ENCODE measurements at places on chromosomes 4 and X.

DNA sequence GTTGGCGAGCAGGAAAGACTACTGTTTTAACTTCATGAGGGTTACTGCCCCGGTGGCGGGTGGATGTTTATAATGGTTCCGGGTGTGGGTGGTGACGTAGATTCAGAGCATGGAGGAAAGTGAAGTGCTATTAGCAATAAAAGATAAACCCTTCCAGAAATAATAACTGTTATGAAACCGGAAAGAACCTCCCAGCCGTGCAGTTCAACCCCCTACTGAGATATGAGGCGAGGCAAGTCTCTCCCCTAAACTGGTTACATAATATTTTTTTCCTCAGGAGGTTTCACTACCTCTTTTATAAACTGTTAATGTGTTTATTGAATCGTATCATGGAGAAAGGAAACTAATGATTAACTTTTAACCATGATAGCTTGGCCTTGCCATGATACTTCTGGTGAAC lies 33.9 kb upstream of the STIM2 start:
- no peak for DNase-seq

GRCh38 chr4:2395584-2395983 lies 22.9 kb downstream of the ZFYVE28 start:
- DNase-seq = no peak

DNA sequence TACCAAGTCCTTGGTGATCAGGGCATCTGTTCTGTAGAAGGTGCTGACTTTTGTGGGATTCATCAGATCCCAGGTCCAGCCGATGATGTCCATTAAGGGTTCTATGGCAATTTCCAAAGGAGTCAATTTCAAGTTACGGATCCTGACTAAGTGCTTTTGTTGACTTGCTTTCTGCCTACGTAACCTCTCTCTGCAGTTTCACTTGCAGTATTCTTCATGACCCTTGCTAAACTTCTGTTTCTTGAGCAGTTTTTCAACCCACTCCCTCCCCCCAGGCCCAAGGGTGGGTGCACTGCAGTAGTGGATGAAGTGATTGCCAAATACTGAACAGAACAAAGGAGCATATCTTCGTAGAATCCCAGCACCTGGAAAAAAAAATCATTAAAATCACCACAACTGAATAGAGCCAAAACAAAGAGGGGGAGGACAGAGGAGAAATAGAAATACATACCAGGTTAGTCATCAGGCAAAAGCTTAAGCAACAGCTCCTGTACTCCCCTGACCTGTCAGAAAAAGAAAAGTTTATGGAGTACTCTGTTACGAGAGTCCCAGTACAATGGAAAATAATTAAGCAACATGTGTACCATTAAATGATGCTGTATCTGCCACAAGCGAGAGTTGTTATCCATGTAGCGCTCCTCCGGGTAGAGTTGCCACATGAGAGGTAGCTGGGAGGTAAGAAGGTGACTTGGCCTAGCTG lies 5.8 kb downstream of the CMC4 start:
- DNase-seq = no peak

GRCh38 chrX:130834149-130834548 lies 68.9 kb downstream of the ENOX2 start:
- DNase-seq = no peak

- DNase-seq = no peak
Measured at GRCh38 chr4:79177388-79177787, 148.5 kb downstream of the NAA11 start.

DNA sequence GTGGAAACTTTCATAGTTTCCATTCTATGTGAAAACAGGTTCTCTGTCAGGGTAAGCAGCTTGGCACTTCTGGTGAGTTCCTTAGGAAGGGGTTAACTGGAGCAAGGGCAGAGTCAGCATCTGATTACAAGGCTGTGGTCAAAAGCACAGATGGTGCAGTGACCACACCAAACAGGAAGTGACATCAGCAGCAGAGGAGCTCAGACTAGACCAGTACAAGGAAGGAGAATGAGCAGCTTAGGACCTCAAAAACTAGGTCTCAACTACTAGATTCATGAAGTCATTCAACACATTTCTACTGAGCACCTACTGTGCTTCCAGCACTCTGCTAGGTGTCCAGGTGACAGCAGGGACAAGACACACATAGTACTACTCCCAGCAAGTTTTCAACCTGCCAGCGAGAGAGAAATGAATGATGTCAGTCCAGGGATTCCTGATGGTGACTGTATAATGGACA lies 130.2 kb downstream of the AMELX start:
- DNase-seq = peak; percentile 20

DNA sequence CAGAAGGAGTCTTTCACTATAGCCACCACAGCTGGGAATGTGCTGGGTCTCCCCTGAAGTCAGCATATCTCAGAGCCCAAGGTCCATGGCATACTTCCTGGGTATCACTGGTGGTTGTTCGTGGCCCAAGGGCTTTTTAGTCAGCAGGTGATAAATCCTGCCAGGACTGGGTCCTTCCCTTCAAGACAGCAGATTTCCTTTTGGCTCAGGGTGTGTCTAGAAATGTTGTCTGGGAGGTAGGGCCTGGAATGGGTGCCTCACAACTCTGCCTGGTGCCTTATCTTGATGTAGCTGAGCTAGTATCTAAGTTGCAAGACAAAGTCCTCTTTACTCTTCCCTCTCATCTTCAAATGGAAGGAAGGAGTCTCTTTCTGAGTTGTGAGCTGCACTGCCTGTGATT lies 102.4 kb upstream of the TMLHE start:
- no peak for DNase-seq

- DNase-seq = no peak
Measured at GRCh38 chrX:110920991-110921390, 125.4 kb upstream of the CHRDL1 start.

DNA sequence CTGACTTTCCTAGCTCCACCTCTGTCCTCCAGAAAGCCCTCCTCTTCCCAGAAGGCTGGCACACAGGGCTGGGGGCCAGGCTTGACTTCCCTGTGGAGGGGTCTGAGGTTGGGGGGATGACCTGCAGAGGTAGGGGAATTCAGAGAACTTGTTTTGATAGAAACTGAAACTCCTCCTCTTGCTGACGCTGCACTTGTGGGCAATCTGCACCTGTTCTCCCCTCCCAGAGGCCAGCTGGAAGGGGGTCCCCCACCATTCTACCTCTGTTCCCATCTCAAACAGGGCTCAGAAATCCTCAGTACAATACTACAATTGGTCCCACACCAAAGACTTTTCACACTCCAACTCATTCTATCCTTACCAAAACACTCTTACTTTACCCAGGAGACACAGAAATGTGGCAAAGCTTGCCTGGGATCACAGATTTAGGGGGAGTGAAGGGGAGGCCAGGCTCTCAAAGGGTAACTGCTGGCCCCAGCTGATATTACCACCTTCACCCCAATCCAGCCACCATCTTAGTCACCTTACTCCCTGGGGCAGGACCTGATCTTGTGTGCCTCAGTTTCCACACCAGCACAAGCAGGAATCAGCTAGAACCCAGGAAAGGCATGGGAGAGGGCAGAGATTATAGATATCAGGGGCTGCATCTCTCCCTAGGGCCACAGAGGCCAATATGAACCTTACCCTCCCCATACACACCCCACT lies 18.5 kb downstream of the OTUD5 start:
- DNase-seq = no peak

- DNase-seq = no peak
Measured at GRCh38 chr4:150001815-150002214, 76.4 kb upstream of the DCLK2 start.

GRCh38 chr4:10762561-10762960 lies 78.0 kb upstream of the CLNK start:
- no peak for DNase-seq

DNA sequence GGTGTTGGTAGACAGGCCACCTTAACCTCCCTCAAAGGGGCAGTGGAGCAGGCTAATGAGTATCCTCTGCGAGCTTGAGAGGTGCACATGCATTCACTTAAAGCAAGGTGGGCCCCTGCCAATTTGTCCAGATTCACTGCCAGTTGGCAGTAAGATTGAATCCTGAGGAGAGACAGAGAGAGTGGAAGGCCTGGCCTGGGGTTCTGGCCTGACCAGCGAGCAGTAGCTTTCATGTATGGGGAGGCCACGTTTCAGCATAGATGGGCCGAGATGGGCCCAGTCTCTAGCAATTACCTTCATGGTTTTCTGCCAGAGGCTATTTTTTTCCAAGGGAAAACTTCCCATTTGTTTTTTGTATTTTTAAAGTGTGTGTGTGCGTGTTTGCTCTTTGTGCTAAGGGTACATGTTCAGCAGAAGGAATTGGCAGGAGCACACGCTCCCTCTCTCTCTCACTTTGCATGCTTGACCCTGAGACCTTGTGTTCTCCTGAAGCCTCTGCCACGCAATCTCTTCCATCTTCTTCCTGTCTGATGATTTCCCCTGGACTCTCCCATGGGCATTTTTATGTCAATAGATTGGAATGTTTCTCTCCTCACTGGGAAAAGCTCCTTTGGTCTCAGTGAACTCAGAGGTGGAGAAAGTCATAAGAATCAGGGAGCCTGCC lies 215.8 kb upstream of the SFRP2 start:
- no peak for DNase-seq

DNA sequence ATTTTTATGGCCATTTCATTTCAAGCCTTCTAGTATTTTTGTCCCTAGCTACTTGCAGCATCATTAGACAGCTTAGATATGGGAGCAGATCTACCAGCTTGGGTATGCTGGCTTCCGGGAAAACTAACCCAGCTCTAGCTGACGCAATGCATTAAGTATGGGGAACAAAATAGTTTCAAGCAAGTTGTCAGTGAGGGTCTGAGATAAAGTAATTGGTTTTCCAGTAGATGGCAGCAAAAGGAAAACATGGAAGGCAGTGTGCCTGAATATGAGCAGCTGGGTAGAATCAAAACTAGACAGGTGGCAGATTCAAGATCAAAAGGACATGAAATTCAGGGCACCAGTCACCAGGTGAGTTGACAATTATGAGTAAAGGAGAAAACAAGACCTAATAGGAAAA lies 340.9 kb upstream of the CTSO start:
- peak; percentile 52 for DNase-seq

Data from foreskin melanocyte (primary cell).